ENCODE measurements at places on chromosomes 6 and 20.

GRCh38 chr20:60420676-60421229, 462.5 kb downstream of the CDH26 start:
- DNase-seq: no peak

DNA sequence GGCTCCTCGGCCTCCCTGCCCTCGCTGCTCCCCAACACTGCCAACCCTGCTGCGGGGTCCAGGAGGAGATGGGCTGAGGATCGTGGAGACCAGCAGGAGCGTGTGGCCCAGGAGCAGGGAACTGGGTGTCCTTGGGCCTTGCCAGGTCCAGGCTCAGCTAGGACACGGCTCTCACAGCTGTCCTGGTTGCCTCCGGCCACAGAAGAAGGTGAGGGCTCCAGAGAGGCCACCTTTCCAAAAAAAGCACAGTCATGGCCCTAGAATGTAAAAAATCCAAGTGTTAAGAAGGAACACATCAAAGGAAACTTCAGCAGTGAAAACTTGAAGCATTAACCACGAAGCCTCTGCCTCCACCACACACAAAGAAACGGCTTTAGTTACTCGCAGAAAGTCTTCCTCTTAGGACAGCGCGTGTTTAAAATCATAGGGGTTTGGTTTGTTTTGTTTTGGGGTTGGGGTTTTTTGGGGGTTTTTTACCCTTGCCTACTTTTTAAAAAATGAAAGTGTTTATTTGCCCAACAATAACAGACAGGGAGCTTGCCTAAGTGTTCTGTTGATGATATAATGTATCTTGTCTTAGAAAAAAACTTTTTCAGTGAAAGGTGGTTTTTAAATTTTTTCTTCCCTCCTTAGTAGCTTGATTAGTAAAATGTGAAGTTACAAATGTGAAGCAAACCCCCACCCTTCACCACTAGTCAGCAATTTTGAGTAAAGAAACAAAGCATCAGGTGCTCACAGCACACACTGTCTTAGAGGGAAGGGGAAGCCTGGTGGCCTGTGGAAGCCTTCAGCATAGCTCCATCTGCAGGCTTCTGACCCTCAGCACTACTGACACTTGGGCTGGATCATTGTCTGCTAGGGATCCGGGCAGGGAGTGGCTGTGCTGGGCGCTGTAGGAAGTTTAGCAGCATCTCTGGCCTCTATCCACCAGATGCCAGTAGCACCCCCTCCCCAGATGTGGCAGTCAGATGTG, 60.0 kb downstream of the PTPN1 start:
- DNase-seq: peak; percentile 70

DNA sequence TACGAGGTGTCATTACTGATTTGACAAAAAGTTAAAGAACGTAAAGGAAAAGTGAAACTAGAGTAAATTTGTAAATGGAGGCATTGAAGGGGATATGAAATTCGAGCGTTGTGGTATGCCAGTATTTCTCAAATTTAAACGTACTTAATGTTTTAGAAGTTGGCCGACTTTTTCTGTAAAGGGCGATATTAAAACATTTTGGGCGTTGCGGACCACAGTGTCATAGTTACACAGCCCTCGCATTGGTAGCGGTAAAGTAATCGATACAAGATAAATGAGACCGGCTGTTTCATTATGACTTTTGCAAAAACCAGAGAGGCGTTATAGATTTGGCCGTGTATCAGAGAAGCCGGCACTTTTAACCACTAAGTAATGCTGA, 39.6 kb downstream of the OR2B2 start:
- peak; percentile 57 for DNase-seq

- DNase-seq: no peak
These were observed 62.7 kb downstream of the TAF4 start for GRCh38 chr20:62002882-62003480.

GRCh38 chr6:103819509-103819908, 1040.2 kb downstream of the HACE1 start:
- no peak for DNase-seq

GRCh38 chr6:1406306-1407072, 17.1 kb downstream of the FOXF2 start:
- no peak for DNase-seq

Measured in activated T-cell treated with anti-CD3 and anti-CD28 coated beads, Interleukin-2, amount 50 U/mL, for 72 hours (primary cell).